CD4-positive, alpha-beta T cell (primary cell): ENCODE measurements at places on chromosomes 7 and 10. TPM values are rescaled to one million over a fixed set of nuclear protein-coding genes. Genes with fewer than 3 reads are reported as not detected.

- H3K4me3 ChIP-seq, result no peak overlapping the region
- no peaks in the 10 kb centered on the region for H3K36me3 ChIP-seq
- peak; percentile 66 for DNase-seq
Measured at GRCh38 chr10:3902054-3902808, 117.2 kb upstream of the KLF6 start.

- H3K4me1 ChIP-seq, result no peaks in the 10 kb centered on the region
- no peak overlapping the region for H3K27ac ChIP-seq
- no peaks in the 10 kb centered on the region for H3K27me3 ChIP-seq
- DNase-seq, result no peak
- H3K4me3 ChIP-seq, result no peak overlapping the region
- no peaks in the 10 kb centered on the region for H3K36me3 ChIP-seq
Measured at GRCh38 chr7:43205171-43205795, 92.8 kb downstream of the HECW1 start.

GRCh38 chr10:64219271-64220025, 698.2 kb downstream of the REEP3 start:
- H3K27ac ChIP-seq, result no peak overlapping the region
- no peaks in the 10 kb centered on the region for H3K36me3 ChIP-seq

DNA sequence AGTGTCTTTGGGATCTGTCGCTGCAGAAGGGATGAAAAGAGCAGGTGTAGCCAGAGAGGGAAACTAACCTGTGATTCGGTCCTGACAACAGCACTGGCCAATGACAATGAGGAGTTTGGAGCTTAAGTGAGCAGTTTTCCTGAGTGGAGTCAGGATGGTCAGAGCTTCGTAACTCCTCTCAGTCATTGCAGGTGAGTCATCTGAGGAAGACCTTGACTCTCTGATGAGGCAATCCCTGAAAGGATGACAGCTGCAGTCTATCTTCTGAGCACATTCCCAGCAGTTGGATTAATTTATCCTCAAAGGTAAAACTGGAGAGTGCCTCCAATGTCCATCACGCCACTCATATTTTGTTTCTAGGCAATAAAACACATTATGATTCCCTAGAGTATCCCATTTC, 401.9 kb downstream of the POM121L12 start:
- no peaks in the 10 kb centered on the region for H3K36me3 ChIP-seq
- no peak for DNase-seq
- H3K27ac ChIP-seq, result no peak overlapping the region
- H3K4me1 ChIP-seq, result no peaks in the 10 kb centered on the region
- H3K27me3 ChIP-seq, result no peaks in the 10 kb centered on the region

The LIPN gene
- total RNA-seq, result not detected
